CD4-positive, alpha-beta T cell (primary cell): ENCODE measurements at places on chromosomes 2 and 18. TPM values are rescaled to one million over a fixed set of nuclear protein-coding genes. Genes with fewer than 3 reads are reported as not detected.

DNA sequence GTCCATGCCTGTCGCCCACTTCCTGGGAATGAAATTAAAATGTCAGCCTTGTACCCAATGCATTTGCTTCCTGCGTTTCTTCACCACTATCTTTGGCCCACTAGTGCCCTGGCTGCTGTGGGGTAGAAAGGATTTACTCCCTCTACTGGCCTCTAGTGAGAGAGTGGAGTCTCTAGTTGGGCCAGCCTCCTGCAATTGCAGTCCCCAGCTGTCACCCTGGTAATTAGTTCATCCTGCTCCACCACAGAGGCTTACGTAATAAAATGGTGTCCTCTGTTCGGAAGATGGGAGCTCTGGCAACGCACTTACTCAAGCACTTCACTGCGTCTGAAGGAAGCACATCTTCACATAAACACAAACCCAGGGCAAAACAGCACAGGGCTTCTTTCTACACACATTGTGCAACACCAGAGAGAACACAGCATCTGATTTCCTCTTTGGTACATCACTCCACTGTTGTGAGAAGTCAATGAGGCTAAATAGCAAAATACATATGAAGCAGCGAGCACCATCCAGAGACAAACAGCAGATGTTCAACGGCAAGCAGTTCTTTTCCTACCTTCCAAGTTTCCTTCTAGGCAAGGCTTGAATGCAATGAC is 274.6 kb downstream of the LRATD1 start:
- H3K27ac ChIP-seq: no peak overlapping the region
- no peaks in the 10 kb centered on the region for H3K27me3 ChIP-seq
- DNase-seq: no peak
- no peaks in the 10 kb centered on the region for H3K4me1 ChIP-seq
- no peak overlapping the region for H3K4me3 ChIP-seq

- no peak for DNase-seq
- H3K27ac ChIP-seq: no peak overlapping the region
- H3K4me1 ChIP-seq: no peaks in the 10 kb centered on the region
- no peaks in the 10 kb centered on the region for H3K27me3 ChIP-seq
- H3K4me3 ChIP-seq: no peak overlapping the region
These were observed 135.2 kb upstream of the NT5C1B start for GRCh38 chr2:18724371-18725145.

DNA sequence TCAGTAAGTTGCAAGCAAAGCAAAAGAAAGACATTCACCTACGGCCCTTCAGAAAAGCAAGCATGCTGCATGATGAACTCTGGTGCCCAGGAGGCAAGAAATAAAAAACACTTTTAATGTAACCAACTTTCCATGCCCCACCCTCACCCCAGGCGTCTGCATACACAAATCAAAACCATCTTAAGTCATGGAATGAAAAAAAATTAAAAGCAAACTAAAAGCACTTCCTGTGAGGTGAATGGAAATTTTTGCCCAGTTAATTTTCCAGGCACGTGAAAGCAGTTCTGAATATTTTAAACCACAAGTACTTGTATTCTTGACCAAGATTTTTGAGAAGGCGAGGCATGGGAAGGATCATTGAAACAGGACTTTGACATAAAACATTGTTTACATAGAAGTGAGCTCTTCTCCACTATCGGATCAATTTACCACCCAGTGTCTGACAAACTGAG is 2.5 kb upstream of the ICOS start:
- peak overlapping the region; percentile 19 for H3K4me3 ChIP-seq
- peak overlapping the region; percentile 67 for H3K27ac ChIP-seq
- peaks cover 41% of the 10 kb centered on the region for H3K4me1 ChIP-seq

- no peak overlapping the region for H3K27ac ChIP-seq
- no peaks in the 10 kb centered on the region for H3K36me3 ChIP-seq
- no peaks in the 10 kb centered on the region for H3K4me1 ChIP-seq
- H3K4me3 ChIP-seq: no peak overlapping the region
These were observed 11.1 kb upstream of the INO80C start for GRCh38 chr18:35508746-35509338.

- H3K27me3 ChIP-seq: no peaks in the 10 kb centered on the region
- H3K4me1 ChIP-seq: peaks cover under 1% of the 10 kb centered on the region
- DNase-seq: no peak
- no peak overlapping the region for H3K4me3 ChIP-seq
- H3K27ac ChIP-seq: no peak overlapping the region
- H3K36me3 ChIP-seq: peaks cover 26% of the 10 kb centered on the region
These were observed 23.4 kb downstream of the NEMP2 start for GRCh38 chr2:190511104-190511503.

DNA sequence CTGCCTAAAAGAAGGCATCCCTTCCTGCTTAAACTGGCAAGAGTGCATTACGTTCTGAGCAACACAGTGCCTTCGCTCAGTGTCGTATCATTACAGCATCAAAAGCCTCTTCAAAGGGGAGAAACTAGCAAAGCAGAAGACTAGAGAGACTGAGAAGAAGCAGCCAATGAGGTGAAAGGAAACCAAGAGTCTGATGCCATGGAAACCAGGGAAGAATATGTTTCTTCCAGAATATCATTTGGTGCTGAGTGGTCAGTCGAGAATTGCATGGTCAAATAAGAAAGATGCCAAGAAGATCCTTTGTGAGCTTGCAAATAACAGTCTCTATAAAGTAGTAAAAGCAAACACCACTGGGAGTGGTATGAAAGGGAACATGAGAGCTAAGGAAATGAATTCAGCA is 312.1 kb upstream of the CHST9 start:
- DNase-seq: no peak
- no peaks in the 10 kb centered on the region for H3K27me3 ChIP-seq
- no peak overlapping the region for H3K4me3 ChIP-seq
- no peaks in the 10 kb centered on the region for H3K36me3 ChIP-seq
- no peak overlapping the region for H3K27ac ChIP-seq

DNA sequence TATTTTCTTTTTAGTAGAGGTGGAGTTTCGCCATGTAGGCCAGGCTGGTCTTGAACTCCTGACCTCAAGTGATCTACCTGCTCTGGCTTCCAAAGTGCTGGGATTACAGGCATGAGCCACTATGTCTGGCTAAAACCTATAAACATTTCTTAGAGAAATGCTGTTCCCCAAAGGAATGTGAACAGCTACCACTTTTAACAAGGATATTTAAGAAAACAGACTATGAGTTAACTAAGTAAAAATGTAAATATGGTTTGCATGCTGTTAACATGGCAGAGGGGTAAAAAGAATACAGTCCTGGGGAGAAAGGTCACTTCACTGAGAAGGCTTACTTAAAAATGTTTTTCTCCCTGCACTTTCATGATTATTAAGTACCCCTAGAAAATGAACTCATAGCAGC is 57.1 kb downstream of the SLC16A14 start:
- no peaks in the 10 kb centered on the region for H3K36me3 ChIP-seq
- no peaks in the 10 kb centered on the region for H3K27me3 ChIP-seq
- no peaks in the 10 kb centered on the region for H3K4me1 ChIP-seq
- no peak overlapping the region for H3K27ac ChIP-seq

- H3K4me1 ChIP-seq: no peaks in the 10 kb centered on the region
- H3K4me3 ChIP-seq: no peak overlapping the region
- no peaks in the 10 kb centered on the region for H3K36me3 ChIP-seq
These were observed 95.8 kb upstream of the TEX51 start for GRCh38 chr2:126802774-126803433.

DNA sequence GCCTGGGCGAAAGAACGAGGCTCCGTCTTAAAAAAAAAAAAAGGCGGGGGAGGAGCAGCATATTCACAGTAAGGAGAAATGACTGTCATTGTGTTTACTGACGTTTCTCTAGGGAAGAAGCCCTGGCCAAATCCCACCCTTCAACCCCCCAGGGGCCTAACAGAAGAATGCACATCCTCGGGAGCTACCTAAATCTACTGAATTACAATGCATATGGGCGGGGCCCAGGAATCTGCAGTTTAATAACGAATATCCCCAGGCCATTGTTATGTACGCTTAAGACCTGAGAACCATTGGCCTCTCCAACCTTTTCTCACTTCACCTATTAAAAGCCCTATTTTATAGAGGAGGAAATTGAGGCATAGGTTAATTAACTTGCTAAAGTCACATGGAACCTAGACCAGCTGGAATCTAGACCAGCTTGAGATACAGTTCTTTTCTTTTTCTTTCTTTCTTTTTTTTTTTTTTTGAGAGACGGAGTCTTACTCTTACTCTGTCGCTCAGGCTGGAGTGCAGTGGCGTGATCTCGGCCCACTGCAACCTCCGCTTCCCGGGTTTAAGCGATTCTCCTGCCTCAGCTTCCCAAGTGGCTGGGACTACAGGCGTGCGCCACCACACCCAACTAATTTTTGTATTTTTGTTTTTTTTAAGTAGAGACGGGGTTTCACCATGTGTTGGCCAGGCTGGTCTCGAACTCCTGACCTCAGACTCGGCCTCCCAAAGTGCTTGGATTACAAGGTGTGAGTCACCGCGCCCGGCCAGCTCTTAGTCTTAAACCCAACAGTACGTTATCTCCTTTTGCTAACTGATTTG is 708 bp upstream of the RIF1 start:
- no peak for DNase-seq
- H3K36me3 ChIP-seq: peaks cover 19% of the 10 kb centered on the region
- peaks cover 11% of the 10 kb centered on the region for H3K4me1 ChIP-seq

ANTXR1 gene
- total RNA-seq: not detected

- no peaks in the 10 kb centered on the region for H3K27me3 ChIP-seq
- H3K36me3 ChIP-seq: no peaks in the 10 kb centered on the region
- no peak for DNase-seq
- no peaks in the 10 kb centered on the region for H3K4me1 ChIP-seq
These were observed 16.1 kb downstream of the IL36A start for GRCh38 chr2:113021312-113021711.

DNA sequence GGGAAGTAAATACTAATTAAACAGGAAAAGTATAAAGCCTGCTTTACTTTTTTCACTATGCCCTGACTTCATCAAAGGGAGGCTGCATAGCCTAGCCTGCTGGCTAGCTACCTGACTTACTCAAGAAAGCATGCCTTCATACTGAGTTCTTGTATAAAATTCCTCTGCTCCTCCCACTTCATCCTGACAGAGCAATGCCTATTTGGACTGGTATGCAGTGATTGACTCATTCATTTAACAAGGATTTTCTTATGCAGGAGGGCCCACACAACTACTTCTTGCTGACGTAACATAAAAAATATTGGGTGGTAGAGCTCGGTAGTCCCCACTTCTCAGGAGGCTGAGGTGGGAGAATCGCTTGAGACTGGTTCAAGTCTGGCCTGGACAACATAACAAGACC is 70.5 kb downstream of the PRPF40A start:
- H3K27ac ChIP-seq: no peak overlapping the region
- no peak overlapping the region for H3K4me3 ChIP-seq
- no peak for DNase-seq
- no peaks in the 10 kb centered on the region for H3K36me3 ChIP-seq
- H3K4me1 ChIP-seq: no peaks in the 10 kb centered on the region
- no peaks in the 10 kb centered on the region for H3K27me3 ChIP-seq

DNA sequence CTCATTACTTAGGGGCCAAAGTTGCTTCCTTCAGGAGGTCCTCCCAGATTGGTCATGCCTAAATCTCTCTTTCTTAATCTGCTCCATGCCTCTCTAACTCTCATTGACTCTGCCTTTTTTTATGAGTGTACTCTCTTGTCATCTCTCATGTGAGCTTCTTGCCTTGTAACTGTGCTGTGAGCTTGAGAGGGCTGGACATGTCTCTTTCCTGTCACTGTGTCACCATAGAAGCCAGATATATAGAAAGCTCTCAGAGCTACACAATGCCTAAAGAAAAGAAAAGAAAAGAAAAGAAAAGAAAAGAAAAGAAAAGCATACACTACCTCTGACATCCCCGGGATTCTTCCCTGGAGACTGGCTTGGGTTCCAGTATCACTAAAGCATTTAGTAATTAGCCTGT is 161.5 kb upstream of the SKOR2 start:
- H3K4me3 ChIP-seq: no peak overlapping the region
- H3K36me3 ChIP-seq: no peaks in the 10 kb centered on the region
- peaks cover 6% of the 10 kb centered on the region for H3K27me3 ChIP-seq
- no peak for DNase-seq
- H3K27ac ChIP-seq: no peak overlapping the region

DNA sequence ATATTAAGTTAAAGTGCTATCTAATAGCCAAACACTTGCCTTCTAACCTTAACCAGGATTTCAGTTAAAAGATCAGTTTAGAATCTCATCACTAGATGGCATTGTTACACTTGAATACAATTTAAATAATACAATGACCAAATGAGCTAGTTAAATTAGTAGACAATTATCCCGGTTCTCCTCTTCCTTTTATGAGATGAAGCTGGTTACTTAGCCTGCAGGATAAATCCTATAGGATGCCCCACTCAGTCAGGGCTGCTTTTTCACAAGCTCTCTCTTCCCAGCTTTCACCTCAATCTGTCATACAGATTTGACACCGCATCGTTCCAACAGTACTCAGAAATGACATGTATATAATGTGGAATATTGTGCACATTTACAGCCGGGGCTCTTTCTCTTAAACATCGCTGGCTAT is 678.8 kb downstream of the KCNJ3 start:
- H3K4me3 ChIP-seq: no peak overlapping the region
- no peak for DNase-seq
- H3K4me1 ChIP-seq: no peaks in the 10 kb centered on the region
- no peaks in the 10 kb centered on the region for H3K36me3 ChIP-seq

DNA sequence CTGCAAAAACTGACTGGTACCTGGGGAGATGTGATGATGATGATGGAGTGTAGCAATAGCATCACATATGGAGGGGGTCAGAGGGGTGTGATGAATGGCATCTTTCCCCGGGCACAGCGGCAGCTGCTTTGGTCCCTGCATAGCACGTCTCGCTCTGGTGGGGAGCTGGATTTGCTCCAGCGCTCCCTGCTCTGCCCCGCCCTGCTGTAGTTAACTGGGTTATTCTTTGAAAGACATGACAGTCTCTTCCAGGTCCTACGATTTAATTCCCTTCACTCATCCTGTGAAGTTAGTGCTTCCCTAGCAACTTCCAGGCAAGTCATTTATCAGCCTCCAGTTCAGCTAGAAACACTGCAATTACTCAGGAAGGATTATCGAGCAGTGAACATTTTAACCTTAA is 463.1 kb downstream of the TSN start:
- H3K27me3 ChIP-seq: no peaks in the 10 kb centered on the region
- no peak overlapping the region for H3K4me3 ChIP-seq
- no peaks in the 10 kb centered on the region for H3K4me1 ChIP-seq
- H3K36me3 ChIP-seq: no peaks in the 10 kb centered on the region

TRIM54 gene
- total RNA-seq: not detected

- peak overlapping the region; percentile 33 for H3K4me3 ChIP-seq
- no peak for DNase-seq
- peaks cover 57% of the 10 kb centered on the region for H3K27me3 ChIP-seq
- H3K4me1 ChIP-seq: peaks cover 28% of the 10 kb centered on the region
- no peak overlapping the region for H3K27ac ChIP-seq
These were observed 508 bp downstream of the CD8A start for GRCh38 chr2:86790134-86790675.

- no peak for DNase-seq
- H3K4me1 ChIP-seq: no peaks in the 10 kb centered on the region
- H3K4me3 ChIP-seq: no peak overlapping the region
- no peak overlapping the region for H3K27ac ChIP-seq
These were observed 54.3 kb downstream of the B3GNT2 start for GRCh38 chr2:62250239-62250638.

- no peaks in the 10 kb centered on the region for H3K36me3 ChIP-seq
- no peak for DNase-seq
- no peaks in the 10 kb centered on the region for H3K4me1 ChIP-seq
- H3K27ac ChIP-seq: no peak overlapping the region
These were observed 283.1 kb downstream of the CELF4 start for GRCh38 chr18:37282386-37283037.

TMEM185B gene
- 19.0 TPM for total RNA-seq
